ENCODE measurements at places on chromosomes 12 and 14. TPM values are rescaled to one million over a fixed set of nuclear protein-coding genes. Genes with fewer than 3 reads are reported as not detected.
A peak's percentile ranks its signal among the peaks of the same experiment; 100 is the strongest.

CACNA2D4 gene
- total RNA-seq: 1.9 TPM

OR6C2 gene
- total RNA-seq: not detected

GRCh38 chr12:56545023-56545604, 23.5 kb downstream of the RBMS2 start:
- no peak for DNase-seq

LTBR gene
- 28.2 TPM for total RNA-seq

FZD10 gene
- 7.7 TPM for total RNA-seq

GRCh38 chr12:12505544-12506495, 56.8 kb downstream of the DUSP16 start:
- peak; percentile 86 for DNase-seq

ALG10 gene
- 14.1 TPM for total RNA-seq
